Stimulated activated naive CD4-positive, alpha-beta T cell treated with Interleukin-2 at 50 U/mL for 16 hours (primary cell): ENCODE measurements at places on chromosomes 4 and X.

DNA sequence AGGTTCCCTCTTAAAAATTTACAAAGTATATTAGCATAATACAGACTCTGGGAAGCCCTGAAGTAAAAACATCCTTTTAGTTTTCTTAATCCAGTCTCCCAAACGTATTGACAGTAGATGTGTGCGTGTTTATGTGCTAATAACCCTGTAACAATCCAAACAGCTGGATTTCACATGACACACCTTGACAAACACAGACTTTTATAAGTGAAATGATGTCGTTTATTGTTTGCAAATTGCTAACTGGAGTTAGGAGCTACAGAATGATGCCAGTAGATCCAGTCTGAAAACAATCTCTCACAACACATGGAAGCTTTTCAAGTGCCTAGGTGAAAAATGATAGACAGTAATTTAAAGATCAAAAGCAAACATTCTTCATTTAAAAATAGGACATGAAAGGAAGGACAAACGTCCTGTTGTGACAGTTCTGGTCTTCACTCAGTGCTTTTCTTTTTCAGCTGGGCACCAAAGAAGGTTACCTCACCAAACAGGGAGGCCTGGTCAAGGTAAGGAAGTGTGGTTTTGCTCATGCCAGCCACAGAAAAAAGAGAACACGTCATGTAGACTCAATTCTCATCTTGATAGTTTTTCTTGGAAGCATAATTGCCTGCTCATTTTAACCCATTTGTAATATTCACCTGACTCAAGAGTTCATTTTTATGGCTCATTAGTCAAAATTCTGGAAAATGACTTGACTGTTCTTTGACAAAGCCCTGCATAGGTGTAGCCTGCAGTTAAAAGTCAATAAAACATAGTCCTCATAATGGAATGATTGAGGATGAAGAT, 32.9 kb downstream of the LAMTOR3 start:
- DNase-seq = no peak

DNA sequence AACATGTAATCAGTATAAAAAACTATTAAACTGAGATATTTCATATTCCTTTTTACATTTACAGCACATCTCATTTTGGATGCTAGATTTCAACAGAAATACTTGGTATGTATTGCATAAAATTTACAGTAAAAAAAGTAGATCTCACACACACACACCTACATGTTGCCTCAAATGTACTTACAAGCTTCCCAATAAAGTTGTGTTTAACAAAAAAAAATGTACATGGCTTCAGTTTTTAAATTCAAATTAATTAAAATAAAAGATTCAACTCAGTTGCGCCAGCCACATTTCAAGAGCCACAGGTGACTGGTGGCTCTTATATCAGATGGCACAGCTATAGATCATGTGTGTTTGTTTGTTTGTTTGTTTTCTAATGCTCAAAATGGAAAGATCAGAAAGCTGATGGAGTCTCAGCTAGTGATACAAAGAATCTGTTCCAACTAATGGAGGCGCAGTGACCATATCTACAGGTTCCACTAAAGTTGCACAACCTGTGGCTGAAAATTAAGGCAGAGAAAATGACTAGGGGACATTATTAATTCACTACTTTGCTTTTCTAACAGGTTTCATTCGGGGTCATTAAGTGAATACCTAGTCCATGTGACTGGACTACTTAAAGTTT, 45.0 kb downstream of the RBM47 start:
- no peak for DNase-seq

DNA sequence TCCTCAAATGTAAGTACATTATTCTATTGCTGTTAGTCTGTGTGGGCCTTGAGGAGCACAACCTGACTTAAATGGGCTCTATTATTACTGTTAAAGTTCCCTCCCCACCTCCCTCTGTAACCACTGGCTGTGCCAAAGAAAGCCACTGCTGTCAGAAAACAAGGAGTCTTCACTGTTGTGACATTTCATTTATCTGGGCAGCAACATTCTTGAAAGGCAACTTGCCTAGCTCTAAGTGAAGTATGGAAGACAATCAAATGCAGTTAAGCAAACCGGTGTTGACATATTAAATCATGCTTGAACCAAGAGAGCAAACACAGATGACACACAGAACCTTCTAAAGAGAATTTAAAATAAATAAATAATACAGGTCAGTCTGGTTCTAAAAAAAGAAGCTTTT, 81.0 kb downstream of the EPHA5 start:
- no peak for DNase-seq

DNA sequence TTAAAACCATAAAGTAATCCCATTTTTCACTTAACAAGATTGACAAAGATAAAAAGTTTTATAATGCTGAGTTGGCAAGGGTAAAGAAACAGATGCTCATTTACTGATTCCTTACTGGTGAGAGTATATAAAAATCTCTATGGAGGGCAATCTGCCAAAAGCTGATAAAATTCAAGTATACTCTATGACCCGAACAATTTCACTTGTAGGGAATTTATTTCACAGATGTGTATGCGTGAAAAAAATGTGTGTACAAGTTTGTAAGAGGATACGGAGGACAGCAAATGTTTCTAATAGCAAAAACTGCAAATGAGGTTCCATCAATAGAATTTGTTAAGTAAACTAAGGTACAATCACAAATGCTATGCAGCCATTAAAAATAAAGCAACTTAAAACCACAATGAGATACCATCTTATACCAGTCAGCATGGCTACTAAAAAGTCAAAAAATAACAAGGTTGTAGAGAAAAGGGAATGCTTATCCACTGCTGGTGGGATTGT, 23.4 kb downstream of the DHX15 start:
- no peak for DNase-seq
